ENCODE measurements at places on chromosomes 1 and 21. TPM values are rescaled to one million over a fixed set of nuclear protein-coding genes. Genes with fewer than 3 reads are reported as not detected.
A peak's percentile ranks its signal among the peaks of the same experiment; 100 is the strongest.

DNA sequence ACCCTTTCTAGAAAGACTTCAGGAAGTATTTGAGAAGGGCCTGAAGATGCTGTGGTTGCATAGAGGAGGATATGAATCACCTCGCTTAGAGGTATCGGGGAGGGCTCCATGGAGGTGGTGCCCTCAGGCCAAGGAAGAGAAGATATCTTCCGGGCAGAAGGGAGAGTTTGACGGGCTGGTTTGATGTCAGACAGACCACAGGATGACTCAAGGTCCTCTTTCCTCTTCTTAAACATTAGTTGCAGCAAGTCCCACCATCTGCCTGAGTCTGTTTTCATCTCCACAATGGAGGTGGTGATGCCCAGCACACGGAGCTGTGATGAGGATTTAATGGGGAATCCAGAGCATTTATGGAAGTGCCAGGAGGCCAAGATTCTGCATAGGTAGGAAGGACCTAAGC lies 25.1 kb upstream of the RUNX3 start:
- DNase-seq: peak; percentile 16

- DNase-seq: no peak
These were observed 78.7 kb downstream of the DYRK1A start for GRCh38 chr21:37445228-37445627.

DNA sequence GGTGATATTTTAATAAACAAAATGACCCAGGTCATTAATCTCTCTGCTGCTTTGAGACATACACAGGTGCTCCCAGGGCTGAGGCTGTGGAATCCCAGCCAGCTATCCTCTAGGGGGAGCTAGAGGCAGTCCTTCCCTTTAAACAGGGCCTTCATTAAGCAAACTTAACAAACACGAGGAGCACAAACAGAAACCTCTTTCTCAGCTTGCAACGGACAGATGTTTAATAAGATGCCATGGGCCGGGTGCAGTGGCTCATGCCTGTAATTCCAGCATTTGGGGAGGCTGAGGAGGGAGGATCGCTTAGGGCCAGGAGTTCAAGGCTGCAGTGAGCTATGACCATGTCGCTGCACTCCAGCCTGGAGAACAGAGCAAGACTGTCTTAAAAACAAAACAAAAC lies 106.7 kb downstream of the HIVEP3 start:
- peak; percentile 66 for DNase-seq

DNA sequence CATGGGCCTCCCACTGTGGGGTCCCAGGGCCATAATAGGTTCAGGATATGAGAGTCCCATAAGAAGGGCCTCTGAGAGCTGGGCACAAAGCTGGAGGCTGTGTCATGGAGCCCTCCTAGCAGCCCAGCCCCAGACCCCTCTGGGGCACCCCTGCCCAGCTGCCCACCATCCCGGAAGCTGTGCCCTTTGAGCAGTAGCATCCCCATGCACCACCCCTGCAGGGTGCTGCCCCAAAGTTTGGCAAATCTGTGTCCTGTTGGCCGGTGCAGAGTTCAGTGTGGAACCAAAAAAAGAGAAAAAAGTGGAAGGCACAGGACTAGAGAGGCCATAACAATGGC lies 17.6 kb downstream of the TNNT2 start:
- no peak for DNase-seq

GRCh38 chr1:63325279-63325985 lies 3.1 kb downstream of the FOXD3 start:
- no peak for DNase-seq

- peak; percentile 58 for DNase-seq
These were observed 59.2 kb downstream of the TIAM1 start for GRCh38 chr21:31284797-31285397.

DNA sequence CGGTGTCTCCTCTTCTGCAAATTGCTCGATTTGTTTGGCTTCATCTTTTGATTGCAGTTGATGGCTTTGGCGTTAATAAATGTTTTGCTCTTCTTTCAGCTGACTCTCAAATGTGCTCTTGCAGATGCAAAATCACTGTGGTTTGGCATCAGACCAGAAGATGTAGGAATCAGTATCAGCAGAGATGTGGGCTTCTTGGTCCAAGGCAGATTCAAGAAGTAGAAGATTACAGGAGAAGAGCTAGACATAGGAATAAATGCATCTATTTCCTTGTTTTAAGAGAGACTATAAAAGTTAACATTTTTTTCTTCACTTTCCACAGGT lies 59.8 kb upstream of the BACH1 start:
- DNase-seq: no peak

Gene GMEB1
- total RNA-seq: 19.8 TPM

All from HCT116 (cell line).